ENCODE measurements at places on chromosomes 5 and 9.

GRCh38 chr9:21121079-21121478 is 20.6 kb downstream of the IFNW1 start:
- no peak for DNase-seq

- DNase-seq, result no peak
Observed at GRCh38 chr9:105861972-105862371, 167.6 kb downstream of the TMEM38B start.

- DNase-seq, result no peak
Observed at GRCh38 chr5:10262121-10262774, 12.2 kb downstream of the CCT5 start.

DNA sequence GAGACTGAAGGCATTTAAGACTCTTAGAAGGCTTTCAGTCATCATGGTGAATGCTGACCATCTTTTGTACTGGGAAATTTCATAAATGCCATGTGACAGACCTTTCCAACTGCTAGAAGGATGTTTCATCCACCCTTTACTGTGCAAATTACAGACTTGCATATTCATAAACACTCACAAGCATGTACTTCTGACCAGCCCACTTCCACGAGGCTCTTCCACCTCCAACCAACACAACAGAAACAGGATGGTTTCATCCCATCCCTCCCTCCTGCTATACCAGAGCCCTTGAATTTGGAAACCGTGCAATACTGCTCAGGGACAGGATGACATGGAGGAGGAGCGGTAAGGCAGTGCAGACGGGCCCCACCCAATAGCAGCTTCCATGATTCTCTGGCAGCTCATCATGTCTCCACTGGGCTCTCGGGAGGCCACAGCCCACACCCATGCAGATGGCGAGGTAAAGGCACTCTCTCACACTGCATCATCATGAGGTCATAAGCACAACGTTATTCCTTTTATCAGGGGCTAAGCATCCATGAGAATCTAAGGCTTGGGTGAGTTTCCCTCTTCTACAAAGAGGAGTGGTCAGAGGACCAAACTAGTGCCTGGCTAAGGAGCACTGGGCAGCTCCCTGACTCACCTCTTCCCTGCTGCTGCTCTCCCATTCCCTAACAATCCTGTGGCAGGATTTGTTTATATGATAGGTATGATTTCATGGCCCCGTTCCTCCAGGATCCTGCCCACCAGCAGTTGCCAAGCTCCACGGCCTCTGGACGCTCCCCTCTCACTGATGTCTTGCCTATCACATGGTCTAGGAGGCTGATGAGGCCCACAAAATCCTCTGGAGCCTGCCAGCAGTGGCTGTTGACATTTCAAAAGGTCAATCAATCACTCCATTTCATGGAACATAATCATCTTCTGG is 94.4 kb upstream of the FSTL4 start:
- no peak for DNase-seq

DNA sequence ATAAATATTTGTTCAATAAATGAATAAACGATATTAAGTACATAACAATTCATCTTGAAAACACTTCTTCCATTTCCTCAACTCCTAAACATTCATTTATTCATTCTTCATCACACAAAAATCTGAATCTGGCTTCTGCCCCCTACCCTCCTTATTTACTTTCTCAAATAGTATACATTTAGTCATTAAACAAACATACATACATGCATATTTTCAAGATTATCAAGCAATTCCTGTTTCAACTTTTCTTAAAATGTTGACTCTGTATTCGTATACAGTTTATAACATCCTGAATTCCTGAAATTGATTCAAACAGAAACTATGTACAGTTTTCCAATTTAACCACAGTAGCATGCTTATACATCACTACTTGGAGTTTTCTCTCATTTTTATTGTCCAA is 129.0 kb downstream of the MUSK start:
- DNase-seq, result no peak

DNA sequence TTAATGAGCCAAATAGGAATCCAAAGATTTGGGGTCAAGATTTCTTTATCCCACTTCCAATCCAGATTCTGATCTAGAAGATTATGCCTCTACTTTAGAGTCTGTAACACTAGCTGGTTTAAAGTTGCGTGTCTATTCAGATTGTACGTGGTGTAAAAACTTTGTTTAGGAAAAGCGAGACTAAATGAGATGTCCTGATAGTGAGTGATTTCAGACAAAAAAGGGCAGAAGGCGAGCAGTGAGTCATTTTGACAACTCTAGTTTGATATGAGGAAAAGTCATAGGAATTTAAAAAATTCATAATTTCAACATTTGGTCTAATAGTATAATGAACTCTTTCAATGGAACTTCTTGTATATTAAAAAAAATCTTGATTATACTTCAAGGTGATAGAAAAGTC is 119.6 kb upstream of the KLF9 start:
- DNase-seq, result no peak

- no peak for DNase-seq
Observed at GRCh38 chr5:42876375-42876844, 64.7 kb upstream of the SELENOP start.

DNA sequence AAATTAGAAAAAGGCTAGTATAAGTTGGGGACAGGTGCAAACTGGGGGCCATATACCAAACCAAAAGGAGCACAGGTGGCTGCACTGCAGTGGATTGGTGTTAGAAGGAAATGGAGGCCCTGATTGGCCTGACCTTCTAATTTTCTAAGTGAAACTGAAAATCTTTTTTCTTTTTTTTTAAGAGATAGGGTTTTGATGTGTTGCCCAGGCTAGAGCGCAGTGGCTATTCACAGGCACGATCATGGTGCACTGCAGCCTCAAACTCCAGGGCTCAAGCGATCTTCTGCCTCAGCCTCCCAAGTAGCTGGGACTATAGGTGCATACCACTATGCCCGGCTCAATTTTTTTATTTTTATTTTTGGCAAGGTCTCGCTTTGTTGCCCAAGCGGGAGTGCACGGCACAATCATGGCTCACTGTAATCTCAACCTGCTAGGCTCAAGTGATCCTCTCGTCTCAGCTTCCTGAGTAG is 9.8 kb upstream of the CCDC69 start:
- no peak for DNase-seq
